ENCODE measurements at places on chromosomes 2 and 18. TPM values are rescaled to one million over a fixed set of nuclear protein-coding genes. Genes with fewer than 3 reads are reported as not detected.

GRCh38 chr2:65297544-65297943 is 69.9 kb downstream of the ACTR2 start:
- DNase-seq, result no peak

NEB gene
- 2.9 TPM for polyA plus RNA-seq

- no peak for DNase-seq
Observed at GRCh38 chr2:80001701-80002101, 302.9 kb downstream of the LRRTM1 start.

DNA sequence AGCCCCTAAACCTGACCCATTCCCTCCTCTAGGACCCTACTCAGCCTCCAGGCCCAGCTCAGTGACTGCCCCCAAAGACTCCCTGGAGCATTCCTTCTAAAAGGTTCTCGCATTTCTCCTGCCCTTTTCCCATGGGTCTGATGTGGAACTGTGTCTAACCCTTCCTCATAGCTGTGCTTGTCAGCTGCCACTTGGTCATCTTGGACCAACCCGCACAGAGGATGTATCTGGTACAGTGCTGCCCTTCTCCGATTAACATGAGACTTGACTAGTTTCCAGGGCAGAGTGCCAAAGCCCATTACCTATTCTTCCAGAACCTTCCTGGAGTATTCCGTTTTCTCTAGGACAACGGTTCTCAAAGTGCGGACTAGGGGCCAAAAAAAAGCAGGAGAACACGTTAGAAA is 518 bp upstream of the NFU1 start:
- no peak for DNase-seq

Data from K562 (cell line).